ENCODE measurements at places on chromosomes 12 and 14.

GRCh38 chr12:25058012-25058411 is 109.1 kb upstream of the BCAT1 start:
- no peak for DNase-seq

DNA sequence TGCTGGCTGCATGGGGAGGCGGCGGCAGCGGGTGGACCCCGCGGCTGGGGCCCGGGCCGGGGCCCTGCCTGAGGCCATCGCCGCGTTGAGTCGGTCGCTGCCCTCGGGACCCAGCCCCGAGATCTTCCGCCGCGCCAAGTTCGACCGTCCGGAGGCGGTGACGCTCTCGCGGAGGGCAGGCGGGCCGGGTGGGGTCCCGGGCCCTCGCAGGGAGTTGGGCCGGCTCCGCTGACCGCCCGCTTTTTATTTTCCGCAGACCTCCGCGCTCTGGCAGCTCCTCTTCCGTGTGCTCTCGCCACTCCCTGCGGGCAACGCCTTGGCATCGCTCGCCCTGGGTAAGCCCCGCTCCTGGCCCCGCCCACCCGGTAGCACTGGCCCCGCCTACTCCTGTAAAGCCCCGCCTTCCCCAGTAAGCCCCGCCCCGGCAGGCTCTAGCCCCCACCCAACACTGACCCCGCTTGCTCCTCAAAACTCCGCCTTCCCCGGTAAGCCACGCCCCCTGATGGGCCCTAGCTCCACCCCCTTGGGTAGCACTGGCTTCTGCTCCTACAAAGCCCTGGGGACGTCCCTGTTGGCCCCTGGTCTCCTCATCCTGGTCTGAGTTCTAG is 424 bp downstream of the TEDC1 start:
- peak; percentile 66 for DNase-seq

- DNase-seq, result no peak
Observed at GRCh38 chr14:101201535-101202151, 298.1 kb upstream of the RTL1 start.

GRCh38 chr12:71109834-71110233 is 48.0 kb downstream of the TSPAN8 start:
- DNase-seq, result no peak

- no peak for DNase-seq
Observed at GRCh38 chr14:74472601-74473000, 20.5 kb downstream of the NPC2 start.

GRCh38 chr14:71196921-71197320 is 289.7 kb downstream of the PCNX1 start:
- no peak for DNase-seq

DNA sequence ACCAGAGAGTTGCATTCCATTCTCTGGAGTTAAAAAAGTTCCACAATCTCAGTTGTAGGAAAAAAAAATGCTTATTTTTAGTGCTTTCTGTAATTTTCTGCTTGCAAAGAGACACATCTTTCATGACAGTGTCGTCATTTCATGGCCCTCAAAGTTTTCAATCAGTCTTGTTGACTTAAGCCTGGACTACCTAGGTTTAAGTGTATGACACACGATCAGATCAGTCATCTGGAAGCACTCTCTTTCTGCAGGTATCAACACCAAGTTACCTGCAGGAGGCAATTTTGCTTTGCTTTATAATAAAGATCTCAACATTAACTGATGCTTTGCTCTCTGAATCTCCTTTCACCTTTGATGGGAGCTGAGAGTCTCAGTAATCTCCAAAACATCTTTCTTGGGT is 251.6 kb downstream of the BCAT1 start:
- DNase-seq, result no peak

GRCh38 chr12:113056631-113057488 is at the start of gene DTX1:
Gene DTX1, plus strand, starts transcription at chr12:113056730. Its CDS starts 1,463 bp downstream, at chr12:113058193.
- DNase-seq, result no peak

DNA sequence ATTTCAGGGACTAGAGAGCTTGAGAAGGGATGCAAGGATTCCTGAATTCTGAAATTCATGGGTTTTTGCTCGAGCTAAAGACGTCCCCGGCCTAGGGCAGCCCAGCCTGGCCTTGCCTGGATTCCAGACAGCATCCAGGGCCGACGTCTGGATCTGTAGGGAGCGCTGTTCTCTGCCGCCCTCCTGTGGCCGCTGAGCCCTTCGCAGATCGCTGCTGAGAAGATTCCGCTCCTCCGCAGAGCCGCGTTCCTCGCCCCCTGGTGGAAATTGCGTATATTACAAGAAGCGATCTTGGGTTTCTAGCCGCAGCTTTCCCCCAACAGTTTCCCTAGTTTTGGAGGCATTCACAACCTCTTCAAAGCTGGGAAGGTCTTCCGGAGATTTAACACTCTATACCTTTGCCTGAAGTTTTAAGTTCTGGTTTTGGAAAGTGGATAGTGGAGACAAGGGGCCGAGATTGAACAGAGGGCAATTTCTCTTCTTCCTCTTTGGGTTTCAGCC is 5.1 kb downstream of the CISTR start:
- peak; percentile 92 for DNase-seq

GRCh38 chr12:128830505-128830893 is 6.7 kb upstream of the SLC15A4 start:
- no peak for DNase-seq

- no peak for DNase-seq
Observed at GRCh38 chr14:89489761-89490437, 72.9 kb upstream of the FOXN3 start.

DNA sequence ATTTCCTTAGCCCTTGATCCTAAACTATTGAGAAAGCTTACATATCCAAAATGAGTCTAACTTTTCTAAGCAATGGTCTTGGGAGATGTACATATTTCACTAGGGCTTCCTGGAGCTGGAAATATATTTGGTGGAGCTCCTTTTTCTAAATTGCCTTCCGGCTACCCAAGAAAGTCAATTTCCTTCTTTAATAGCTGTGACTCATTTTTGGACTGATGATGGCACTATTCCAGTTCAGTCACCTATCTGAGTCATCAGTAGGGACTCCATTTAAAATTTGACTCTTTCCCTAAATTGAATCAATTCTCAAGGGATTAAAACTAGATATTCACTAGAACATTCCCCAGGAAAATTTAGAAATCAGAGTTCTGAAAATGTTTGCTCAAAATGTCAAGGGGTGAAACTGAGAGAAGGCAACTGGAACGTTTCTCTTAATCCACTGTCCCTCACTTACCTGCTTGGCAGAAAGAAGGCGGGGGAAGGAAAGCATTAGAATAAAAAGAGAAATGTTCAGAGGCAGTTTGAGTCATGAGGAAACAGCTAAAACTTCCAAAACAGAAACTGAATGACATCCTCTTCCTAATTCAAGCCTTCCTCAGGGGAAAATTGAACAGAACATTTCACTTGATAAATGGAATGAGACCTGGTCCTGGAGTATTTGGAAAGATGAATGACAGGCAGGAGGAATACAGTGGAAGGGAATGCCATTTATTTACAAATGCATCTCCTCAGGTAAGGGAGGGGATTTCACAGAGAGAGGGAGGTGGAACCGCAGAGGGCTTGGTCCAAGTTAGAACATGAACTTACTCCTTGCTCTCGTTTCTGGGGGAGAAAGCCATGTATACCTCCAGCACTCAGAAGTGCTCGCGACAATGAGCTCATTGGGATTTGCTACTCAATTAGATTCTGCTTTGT is 91.2 kb downstream of the RGS6 start:
- no peak for DNase-seq

- peak; percentile 30 for DNase-seq
Observed at GRCh38 chr12:55974308-55974730, 441 bp downstream of the RAB5B start.

DNA sequence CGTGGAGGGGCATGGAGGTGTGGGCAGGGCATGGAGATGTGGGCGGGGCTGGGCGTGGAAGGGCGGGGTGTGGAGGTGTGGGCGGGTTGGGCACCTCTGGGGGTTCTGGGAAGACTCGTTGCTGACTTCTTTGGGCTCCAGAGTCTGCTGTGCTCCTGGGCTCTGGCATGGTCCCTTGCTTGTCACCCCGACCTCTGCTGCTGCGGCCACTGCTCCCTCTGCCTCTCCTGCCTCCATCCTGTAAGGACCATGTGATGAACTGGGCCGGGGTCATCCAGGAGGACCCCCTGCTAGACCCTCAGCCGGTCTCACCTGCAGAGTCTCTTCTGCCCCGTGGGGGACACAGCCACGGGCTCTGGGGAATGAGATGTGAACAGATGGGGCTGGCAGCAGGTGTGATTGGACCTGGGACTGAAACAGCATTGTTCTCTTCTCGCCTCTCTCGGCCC is 15.3 kb downstream of the NOC4L start:
- no peak for DNase-seq

DNA sequence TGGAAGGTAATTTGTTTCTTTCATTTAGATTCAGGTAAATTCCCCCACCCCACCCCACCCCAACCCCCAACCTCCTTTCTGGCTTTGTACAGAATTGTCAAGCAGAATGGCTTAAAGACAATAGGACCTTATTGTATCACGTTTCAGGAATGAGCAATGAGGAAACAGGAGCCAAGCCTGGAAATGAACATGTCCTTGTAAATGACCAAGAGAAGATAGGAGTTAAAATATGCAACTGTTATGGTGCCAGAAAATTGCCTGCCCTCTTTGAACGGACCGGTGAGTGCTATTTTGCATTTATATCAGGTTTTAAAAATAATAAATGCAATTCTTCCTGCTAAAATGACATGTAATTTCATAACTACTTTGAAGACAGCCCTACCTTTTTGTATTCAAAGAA is 141.6 kb upstream of the PELI2 start:
- no peak for DNase-seq

DNA sequence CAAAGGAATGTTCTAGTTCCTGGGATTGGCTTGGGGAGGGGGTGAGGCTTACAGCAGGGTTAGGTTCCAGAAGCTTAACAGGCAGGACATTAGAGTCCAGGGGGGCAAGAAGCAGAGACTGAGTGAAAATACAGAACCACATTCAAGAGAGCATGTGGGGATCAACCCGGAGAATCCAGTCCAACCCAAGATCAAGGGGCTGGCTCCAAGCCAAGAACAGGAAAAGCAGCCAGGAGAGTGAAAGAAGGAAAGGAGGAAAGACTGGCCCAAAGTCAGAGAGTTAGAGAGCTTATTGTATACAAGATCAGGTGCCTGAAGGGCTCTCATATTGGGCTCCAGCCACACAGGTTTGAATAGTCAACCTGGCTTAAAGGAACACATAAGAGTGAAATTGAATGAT is 190.3 kb upstream of the CDKN3 start:
- no peak for DNase-seq

DNA sequence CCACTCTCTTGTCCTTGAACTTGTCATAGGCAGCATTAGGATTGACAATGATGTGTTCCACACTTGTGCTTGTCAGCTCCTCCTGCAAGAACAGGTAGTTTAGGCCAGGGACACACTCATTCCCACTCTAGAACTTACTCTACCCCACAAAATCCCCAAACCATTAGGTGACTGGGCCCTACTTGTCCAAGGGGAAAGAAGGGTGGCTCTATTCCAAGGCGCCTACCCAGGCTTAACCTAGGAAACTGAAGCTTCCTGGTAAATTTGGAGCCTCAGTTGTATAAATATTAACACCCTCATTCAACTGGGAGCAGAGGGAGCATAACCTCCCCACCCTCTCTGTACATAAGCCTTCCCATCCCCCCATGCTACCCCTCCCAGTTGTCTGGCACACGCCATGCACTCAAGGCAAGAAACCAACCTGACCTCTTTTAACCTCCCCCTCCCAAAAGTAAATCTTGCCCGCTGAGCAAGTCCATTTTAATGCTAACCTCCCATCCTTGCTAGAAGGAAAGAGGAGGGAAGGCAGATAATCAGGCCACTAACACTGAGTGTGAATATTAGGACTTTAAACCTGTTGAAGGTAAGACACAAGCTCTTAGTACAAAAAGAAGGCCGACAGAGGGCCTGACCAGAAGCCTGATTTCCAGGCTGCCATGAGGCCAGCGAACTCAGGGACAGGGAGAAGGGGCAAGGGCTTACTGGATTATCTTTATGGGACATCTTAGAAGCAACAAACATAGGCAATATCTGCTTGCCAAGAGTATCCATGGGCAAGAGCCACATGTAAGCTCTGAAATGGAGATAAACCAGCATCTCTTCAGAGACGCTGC is 11.0 kb downstream of the DCTN2 start:
- DNase-seq, result no peak

GRCh38 chr12:52042706-52043385 is 8.4 kb upstream of the NR4A1 start:
- no peak for DNase-seq

- DNase-seq, result peak; percentile 80
Observed at GRCh38 chr12:6180268-6181051, 19.7 kb upstream of the CD9 start.

DNA sequence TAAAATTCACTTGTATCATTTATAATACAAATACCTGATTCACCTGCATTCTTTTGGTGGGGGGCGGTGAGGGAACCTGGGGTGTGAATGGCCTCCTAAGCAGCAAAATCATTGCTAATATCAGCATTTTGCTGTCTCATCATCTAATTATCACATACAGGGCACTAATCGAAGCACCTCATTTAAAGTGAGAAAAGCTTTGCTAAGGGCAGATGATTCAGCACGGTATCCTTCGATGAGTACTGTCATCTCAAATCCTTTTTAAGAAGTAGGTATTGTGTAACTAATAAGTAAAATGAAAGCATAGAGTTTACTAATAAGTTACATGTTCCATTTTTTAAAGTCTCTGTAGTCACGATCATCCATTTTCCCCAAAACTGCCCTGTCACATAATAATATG is 278.1 kb upstream of the SOX5 start:
- DNase-seq, result no peak

DNA sequence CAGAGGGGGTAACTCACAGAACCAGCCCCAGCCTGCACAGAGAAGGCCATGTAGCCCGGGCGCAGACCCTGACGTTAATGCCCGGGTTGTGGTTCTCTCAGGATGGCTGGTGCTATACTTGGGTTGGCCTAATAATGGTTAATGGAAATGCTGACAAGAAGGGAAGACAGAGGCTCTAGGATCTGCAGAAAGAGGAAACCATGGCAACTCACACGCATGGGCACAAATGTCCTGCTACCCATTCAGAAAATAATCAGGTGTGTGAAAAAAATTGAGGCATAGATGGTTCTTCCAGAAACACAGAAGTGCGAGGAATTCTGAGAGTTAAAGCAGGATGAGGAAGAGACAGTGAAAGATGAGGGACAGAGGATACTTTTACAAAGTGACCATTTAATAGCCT is 33.8 kb downstream of the APPL2 start:
- no peak for DNase-seq

- DNase-seq, result no peak
Observed at GRCh38 chr14:61516964-61517653, 178.2 kb upstream of the HIF1A start.

DNA sequence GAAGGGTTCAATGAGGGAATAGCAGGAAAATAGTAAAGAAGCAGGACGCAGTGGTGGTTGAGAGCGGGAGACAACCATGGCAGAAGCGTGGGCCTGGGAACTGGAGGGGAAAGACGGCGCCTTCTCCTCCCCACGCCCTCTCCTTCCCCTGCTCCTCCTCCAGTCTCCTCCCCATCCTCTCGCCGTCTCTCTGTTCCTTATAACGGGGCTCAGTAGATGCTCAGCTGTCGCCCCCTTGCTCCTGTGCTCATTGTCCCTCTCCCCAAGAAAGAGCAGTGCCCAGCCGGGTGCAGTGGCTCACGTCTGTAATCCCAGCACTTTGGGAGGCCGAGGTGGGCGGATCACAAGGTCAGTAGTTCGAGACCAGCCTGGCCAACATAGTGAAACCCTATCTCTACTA is 142.0 kb downstream of the BCL11B start:
- no peak for DNase-seq

Data from HTR-8/SVneo (cell line).